Left lobe of liver (tissue), 2 donors: ENCODE measurements at places on chromosomes 12 and 14.

GRCh38 chr14:51069055-51069454, 25.9 kb downstream of the TRIM9 start:
- DNase-seq, result no peak

- no peak for DNase-seq
Measured at GRCh38 chr12:55757701-55758100, 14.8 kb downstream of the GDF11 start.

GRCh38 chr14:59254146-59254910, 65.9 kb downstream of the DAAM1 start:
- peak; percentile 47 for DNase-seq

DNA sequence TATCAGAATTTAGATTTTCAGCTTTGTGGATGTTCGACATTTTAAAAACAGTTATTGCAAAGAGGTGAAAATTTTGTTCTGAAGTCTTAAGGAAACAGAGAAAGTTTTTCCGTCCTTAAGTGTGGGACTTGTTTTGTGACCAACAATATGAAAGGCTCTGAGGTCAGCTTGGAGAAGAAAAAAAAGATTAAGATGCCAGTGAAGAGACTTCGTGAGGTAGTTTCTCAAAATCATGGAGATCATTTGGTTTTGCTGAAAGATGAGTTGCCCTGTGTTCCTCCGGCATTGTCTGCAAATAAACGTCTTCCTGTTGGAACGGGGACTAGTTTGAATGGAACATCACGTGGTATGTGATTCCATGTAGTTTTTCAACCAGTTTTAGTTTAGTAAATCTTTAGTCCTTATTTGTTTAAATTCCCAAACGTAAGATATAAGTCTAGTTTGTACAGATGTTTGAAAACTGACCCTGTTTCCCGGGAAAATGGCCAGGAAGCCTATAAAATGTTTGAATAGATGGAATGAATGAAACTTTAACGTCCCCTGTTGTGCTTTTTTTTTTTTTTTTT, 682 bp downstream of the KIAA0586 start:
- no peak for DNase-seq

- DNase-seq, result no peak
Measured at GRCh38 chr12:52667509-52667908, 12.7 kb downstream of the KRT1 start.

DNA sequence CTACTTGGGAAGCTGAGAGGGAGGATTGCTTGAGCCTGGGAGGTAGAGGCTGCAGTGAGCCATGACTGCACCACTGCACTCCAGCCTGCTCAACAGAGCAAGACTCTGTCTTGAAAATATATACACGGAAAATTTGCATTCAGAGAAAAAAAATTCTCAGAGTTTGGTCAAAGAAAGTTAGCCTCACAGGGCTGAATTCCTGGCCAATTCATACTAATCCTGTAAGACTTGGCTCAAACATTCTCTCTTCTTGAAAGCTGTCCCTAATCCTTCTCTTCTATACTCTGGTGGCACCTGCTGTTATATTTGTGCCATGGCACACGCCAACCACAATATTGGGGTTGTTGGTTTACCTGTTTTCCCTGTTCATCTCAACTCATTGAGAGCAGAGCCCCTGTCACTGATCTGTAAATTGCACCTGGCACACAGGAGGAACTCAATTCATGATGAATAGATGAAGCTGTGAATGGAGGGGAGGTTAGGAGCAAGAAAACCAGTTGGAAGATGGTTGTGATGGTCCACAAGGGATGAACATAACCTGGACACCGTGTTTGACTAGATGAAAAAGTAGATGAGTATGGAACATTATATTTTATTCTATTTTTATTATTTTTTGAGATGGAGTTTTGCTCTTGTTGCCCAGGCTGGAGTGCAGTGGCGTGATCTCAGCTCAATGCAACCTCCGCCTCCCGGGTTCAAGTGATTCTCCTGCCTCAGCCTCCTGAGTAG, 36.8 kb upstream of the SPTSSA start:
- no peak for DNase-seq

- no peak for DNase-seq
Measured at GRCh38 chr12:52186118-52186840, 5.5 kb downstream of the KRT80 start.

DNA sequence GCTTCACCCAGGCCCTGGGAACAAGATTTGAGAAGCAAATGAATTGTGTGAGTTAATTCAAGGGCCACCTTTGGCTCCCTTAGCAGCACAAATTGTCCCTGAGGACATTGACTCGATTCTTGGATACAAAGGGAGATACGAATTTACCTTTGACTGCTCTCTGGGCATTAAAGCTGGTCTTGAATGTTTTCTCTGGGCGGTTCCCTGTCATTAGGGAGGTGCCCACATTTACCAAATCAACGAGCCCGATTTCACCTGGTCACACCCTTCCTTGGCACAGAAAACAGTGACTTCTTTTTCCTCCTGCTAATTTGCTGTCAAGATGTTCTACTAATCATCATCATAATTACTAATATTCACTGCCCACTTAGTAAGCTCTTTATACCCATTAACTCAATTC, 27.1 kb upstream of the CCDC63 start:
- DNase-seq, result no peak

- no peak for DNase-seq
Measured at GRCh38 chr12:4991373-4991772, 52.3 kb upstream of the KCNA5 start.

DNA sequence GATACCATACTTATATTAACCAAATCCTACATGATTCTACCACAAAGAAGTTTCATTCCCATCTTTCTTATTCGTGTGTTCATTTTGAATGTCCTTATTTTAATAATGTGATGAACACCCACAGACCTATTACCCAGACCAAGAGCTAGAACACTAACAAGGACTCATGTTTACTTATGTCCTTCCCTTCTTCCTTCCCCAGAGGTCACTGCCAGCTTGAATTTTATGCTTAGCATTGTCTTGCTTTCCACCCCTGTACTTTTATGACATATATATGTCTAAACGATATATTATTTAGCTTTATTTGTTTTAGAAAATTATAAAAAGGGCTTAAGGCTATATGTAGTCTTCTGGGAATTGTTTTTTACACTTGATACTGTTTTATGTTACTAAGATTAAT, 238.6 kb downstream of the LRIG3 start:
- no peak for DNase-seq

GRCh38 chr14:104816616-104816884, 15.6 kb downstream of the ZBTB42 start:
- peak; percentile 56 for DNase-seq
